ENCODE measurements at places on chromosomes 7 and 10. TPM values are rescaled to one million over a fixed set of nuclear protein-coding genes. Genes with fewer than 3 reads are reported as not detected.

- DNase-seq, result no peak
Observed at GRCh38 chr7:102469972-102470825, 5.4 kb downstream of the LRWD1 start.

ACHE gene
- 4.8 TPM for total RNA-seq

SYT15 gene
- total RNA-seq, result 1.5 TPM

DNA sequence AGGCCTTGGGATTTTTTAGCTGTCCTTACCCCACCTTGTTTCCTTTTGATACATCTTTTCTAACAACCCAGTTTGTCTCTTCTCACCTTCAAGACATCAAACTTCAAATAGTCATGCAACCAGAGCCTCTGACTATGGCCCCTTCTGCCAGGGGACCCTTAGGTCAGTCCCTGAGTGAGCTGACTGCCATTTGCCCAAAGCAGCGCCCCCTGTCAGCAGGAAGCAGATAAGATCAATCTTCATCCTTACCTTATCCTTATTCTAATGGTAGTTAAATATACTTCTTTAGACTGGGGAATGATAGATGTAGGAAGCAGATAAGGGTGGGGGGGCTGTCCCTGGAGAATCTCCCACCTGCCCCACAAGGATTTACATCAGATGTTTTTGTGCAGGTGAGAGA lies 29.8 kb upstream of the CDC14C start:
- DNase-seq, result no peak

- DNase-seq, result no peak
Observed at GRCh38 chr7:10483671-10484070, 490.0 kb upstream of the PHF14 start.

Data from H1 (cell line).